ENCODE measurements at places on chromosomes 3 and 15.
A peak's percentile ranks its signal among the peaks of the same experiment; 100 is the strongest.

DNA sequence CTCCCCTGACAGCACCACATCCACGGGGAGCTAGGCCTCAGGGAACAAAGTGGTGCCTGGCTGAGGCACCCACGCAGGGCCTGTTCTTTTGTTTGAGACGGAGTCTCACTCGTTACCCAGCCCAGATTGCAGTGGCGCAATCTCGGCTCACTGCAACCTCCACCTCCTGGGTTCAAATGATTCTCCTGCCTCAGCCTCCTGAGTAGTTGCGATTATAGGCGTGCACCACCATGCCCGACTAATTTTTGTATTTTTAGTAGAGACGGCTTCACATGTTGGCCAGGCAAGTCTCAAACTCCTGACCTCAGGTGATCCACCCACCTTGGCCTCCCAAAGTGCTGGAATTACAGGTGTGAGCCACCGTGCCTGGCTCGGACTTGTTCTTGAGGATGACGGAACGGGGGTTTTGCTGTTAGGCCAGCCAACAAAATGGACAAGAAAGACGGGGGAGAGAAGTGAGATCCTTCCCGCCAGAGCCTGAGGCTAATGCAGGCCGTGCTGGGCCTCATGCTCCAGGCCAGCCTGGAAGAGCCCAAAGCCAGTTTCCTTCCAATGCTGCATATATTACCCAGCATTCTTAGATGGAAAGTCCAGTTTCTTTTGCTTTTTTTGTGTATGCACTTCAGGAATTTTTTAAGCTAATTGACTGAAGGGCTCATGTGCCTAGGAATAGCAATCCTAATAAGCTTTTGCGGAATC is 28.1 kb upstream of the FURIN start:
- DNase-seq, result no peak

- no peak for DNase-seq
Observed at GRCh38 chr3:54706738-54707137, 221.1 kb downstream of the LRTM1 start.

DNA sequence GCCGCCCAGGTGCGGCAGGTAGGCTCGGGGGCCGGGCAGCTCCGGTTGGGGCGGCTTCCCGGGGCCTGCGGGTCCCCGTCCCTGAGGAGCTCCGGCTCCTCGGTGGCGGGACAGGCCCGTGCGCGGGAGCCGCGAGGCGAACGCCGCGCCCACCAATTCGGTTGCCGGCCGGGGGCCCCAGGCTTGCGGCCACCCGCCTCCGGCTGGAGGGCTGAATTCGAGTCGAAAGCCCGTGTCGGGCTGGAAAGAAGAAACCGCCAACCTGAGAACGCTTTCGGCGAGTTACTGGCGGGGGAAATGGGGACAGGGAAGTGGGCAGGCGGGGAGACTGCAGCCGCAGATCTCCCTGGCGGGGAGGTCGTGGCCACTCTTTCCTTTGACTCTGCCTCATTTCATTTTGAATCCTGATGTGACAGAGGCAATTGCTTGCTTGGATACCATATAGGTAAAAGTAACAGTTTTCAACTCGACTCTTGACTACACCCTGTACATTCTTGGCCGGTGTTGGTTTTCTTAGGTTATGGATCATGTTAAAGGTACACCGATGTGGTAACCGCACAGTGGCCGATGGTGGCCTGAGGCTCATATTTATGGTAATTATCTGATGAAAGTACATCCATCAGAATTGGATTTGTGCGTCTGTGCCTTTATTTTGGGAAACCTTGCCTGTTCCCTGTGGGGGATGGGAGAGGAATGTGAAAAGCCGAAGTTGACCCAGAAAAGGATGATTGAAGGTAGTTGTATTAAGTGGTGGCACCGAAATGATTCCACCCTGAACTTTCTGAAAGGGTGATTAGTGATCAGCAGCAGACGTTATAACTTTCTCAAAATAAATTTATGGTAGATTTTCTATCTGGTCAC is 1.7 kb downstream of the B3GNT5 start:
- no peak for DNase-seq

- peak; percentile 75 for DNase-seq
Observed at GRCh38 chr3:48402281-48402732, 27.6 kb downstream of the PLXNB1 start.

- DNase-seq, result peak; percentile 63
Observed at GRCh38 chr3:140863580-140864009, 78.0 kb upstream of the SLC25A36 start.

- no peak for DNase-seq
Observed at GRCh38 chr3:105356988-105357387, 9.7 kb upstream of the ALCAM start.

- DNase-seq, result peak; percentile 66
Observed at GRCh38 chr3:71759401-71759800, 5.7 kb downstream of the GPR27 start.

GRCh38 chr3:149366031-149366430 is 11.4 kb downstream of the TM4SF1 start:
- DNase-seq, result no peak

- DNase-seq, result no peak
Observed at GRCh38 chr3:41346698-41347270, 147.5 kb downstream of the CTNNB1 start.

- DNase-seq, result no peak
Observed at GRCh38 chr15:46242935-46243334, 608.1 kb downstream of the SQOR start.

- no peak for DNase-seq
Observed at GRCh38 chr3:40605960-40606359, 81.2 kb downstream of the ZNF621 start.

GRCh38 chr15:44296625-44297524 is 8.4 kb downstream of the GOLM2 start:
- DNase-seq, result no peak

DNA sequence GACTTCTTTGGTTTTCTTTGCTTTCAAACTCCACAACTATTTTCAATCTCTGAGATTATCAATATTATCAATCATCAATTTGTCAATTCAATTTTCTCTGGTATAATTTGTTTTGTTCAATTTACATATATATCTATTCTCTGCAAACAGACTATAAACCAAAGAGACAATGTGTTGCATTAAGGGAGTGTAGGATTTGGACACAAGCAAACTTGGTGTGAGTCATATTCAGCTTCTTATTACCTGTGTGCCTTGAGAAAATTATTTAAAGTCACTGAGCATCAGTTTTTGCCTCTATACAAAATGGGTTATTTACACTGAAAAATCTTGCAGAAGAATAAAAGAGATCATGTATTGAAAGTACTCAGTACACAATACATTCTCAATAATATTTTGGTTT is 177.8 kb downstream of the NECTIN3 start:
- no peak for DNase-seq

DNA sequence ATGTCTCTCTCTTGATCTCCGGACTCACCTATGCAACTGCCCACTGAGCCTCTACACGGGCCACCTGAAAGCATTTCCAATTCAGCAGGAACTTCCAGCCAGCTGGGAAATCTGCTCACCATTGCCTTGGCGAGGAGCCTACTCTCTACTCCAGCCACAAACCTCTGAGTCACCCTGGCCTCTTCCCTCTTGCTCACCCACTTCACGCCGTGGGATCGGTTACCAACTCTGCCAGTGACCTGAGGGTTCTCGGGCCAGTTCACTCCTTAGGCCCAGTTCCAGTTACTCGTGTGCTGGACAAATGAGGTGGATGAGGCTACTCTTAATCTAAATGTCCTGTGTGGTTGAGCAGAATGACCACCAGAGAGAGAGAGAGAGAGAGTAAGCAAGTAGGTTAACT is 70.1 kb downstream of the CEMIP start:
- DNase-seq, result no peak

GRCh38 chr3:55567615-55568014 is 80.5 kb upstream of the WNT5A start:
- DNase-seq, result no peak

GRCh38 chr3:87073496-87074145 is 82.7 kb upstream of the VGLL3 start:
- no peak for DNase-seq

DNA sequence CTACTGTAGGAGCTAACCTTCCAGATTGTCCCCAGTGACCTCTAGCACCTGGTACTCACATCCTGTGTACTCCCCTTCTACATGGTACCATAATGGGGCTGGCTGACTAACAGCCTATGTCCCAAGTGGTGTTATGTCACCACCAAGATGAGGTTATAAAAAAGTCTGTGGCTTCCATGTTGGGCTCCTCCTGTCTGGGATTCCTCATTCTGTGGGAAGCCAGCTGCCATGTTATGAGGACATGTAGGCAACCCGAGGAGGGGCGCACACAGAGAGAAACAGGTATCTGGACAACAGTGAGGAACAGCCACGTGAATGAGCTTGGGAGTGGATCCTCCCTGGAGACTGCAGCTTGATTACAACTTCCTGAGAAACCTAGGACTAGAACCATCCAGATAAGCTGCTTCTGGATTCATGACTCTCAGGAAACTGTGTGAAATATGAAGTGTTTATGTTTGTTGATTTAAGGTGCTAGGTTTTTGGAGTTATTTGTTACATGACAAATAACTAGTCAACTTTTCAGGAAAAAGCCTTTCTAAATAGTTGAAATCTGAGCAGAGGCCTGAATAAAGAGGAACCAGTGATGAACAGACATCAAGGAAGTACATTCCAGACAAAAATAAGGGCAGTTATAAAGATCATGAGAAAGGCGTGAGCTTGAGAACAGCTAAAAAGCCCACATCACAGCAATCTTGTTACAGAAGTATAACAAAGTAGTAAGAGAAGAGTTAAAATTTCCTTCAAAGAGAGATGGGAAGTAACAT is 21.7 kb downstream of the GOLIM4 start:
- DNase-seq, result no peak

GRCh38 chr3:30855400-30856292 is 38.8 kb downstream of the GADL1 start:
- DNase-seq, result no peak

DNA sequence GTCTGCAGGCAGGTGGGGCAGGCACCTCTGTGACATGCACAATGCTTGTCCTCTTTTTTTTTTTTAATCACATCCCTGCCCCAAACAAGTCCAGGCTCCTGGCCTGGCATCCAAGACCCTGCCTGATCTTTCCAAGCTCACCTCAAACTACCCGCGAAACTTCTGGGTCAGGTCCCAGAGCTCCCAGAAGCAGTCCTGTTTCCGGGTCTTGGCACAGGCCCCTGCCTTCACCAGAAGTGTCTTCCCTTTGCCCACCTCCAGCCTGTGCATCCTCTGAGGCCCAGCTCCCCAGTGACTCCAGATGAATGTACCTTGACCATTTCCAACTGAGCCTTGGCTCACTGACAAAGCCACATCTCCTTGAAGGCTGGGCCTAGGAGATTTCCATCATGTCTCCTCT is 23.0 kb downstream of the PLA2G4E start:
- no peak for DNase-seq

GRCh38 chr3:162760789-162761188 is 1264.2 kb downstream of the OTOL1 start:
- no peak for DNase-seq

All from left lung (tissue), 14 donors.